Stimulated activated CD4-positive, alpha-beta T cell treated with anti-CD3 and anti-CD28 coated beads, Interleukin-2, amount 100 ng/mL, for 48 hours (primary cell): ENCODE measurements at places on chromosomes 3 and 15.

DNA sequence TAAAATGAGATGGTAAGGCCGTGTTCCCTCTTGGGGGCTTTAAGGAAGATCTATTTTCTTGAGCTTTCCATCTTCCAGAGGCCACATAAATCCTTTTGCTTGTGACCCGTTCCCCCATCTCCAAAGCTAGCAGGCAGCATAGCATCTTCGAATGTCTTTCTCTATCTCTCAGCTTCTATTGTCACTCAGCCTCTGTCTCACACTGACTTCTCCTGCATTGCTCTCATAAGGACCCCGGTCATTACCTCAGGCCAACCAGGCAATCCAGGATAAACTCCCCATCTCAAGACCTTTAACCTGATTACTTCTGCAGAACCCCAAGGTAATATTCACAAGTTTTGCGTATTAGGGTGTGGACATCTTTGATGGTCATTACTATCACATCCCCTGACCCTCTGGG is 250.3 kb upstream of the SOX2 start:
- no peak for DNase-seq

GRCh38 chr3:136078421-136079364 is 113.2 kb downstream of the PPP2R3A start:
- no peak for DNase-seq

DNA sequence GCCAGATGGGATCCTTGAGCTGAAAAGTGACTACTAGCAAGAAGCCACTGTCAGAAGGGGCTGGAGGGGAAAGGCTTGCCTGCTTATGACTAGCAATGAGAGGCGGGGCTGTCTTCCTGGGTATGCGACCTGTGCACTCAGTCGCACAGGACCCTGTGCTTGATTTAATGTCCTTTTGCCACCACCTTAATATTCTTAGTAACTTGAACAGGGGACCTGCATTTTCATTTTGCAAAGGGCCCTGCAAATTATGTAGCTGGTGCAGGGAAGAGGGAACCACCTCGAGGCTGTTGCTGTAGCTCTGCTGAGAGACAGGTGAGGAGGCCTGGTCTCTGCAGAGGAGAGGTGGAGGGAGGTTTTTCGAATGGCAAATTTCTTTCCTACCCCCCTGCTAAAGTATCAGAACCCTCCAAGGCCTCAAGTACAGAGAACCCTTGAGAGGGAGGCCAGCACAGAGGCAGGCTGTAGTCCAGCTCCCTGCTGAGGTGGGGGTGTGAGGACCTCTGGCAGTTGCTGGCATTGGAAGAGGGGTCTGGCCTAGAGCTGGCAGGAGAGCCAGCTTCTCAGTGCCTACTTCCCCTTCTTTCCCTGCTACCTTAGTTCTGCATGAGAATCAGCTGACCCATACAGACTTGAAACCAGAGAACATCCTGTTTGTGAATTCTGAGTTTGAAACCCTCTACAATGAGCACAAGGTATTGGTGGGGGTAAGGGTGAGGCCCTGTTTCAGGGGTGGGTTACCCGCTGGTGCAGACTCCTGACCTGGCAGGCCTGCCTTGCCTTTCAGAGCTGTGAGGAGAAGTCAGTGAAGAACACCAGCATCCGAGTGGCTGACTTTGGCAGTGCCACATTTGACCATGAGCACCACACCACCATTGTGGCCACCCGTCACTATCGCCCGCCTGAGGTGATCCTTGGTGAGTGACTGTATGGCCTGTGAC is 11.4 kb downstream of the CLK3 start:
- DNase-seq: no peak

GRCh38 chr3:48686538-48687219 is 964 bp upstream of the NCKIPSD start:
- DNase-seq: no peak

GRCh38 chr3:35929158-35929557 is 289.8 kb downstream of the ARPP21 start:
- no peak for DNase-seq

DNA sequence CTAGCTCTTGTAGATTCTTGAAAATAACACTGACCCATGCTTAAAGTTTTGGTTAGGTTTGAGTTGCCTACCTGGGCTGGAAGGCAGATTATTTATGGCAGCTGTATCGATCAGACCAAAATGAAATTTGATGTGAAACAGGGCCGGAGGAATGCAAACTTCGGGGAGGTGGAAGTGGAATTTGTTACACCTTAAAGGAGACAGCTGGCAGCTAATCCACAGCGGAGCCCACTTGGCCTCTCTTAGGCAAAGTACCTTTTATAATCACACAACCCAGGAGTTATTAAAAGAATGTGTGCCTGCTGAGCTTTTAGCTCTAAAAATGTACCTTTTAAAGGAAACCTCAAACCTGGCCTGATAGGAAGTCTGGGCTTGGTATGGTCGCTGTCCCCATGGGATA is 250.9 kb upstream of the TPM1 start:
- DNase-seq: no peak

GRCh38 chr3:62332835-62333244 is 40.5 kb downstream of the FEZF2 start:
- DNase-seq: no peak

- DNase-seq: no peak
Observed at GRCh38 chr3:145898487-145898886, 262.5 kb downstream of the PLOD2 start.

GRCh38 chr3:5389057-5389456 is 201.6 kb downstream of the EDEM1 start:
- DNase-seq: no peak

- DNase-seq: peak; percentile 24
Observed at GRCh38 chr15:80060356-80061006, 1.0 kb downstream of the ZFAND6 start.

DNA sequence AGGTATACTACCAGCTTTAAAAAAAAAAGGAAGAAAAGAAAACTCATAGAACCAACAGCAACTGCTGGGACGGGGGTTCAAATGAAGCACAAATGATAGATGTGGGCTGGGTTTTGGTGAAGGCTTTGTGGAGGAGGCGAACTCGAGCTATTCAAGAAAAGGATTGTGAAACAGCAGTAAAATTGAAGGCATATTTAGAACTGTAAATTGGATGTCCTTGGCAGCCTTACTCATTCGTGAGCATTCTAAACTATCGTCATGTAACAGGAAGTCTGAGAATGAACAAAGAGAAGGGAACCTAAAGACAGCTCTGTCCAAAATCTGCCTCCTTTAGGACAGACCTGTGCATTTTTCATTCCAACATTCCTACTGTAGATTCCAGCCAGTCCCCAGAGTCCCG is 97.8 kb downstream of the LARS2 start:
- DNase-seq: no peak

- peak; percentile 14 for DNase-seq
Observed at GRCh38 chr3:49476563-49476962, 6.5 kb downstream of the DAG1 start.
